ENCODE measurements at places on chromosomes 5 and 9.
A peak's percentile ranks its signal among the peaks of the same experiment; 100 is the strongest.

DNA sequence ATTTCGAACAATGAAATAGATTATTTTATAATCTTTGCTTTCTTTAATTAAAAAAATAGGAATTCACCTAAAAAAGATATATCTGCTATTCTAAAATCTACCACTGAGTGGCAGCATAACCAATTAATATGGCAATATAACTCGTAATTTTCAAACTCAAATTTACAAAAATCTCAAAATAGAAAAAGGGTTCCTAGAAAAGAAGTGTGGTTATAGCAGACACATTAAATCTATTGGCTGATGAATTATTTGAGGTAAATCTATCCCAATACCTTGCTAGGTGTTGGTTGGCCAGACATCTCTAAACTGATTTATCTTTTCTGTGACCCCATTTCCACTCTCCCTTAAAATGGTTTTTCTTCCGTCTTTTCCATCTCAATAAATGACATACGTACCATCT is 30.2 kb upstream of the NRG2 start:
- DNase-seq = peak; percentile 10

- no peak for DNase-seq
Observed at GRCh38 chr5:1814183-1815020, 13.2 kb downstream of the NDUFS6 start.

DNA sequence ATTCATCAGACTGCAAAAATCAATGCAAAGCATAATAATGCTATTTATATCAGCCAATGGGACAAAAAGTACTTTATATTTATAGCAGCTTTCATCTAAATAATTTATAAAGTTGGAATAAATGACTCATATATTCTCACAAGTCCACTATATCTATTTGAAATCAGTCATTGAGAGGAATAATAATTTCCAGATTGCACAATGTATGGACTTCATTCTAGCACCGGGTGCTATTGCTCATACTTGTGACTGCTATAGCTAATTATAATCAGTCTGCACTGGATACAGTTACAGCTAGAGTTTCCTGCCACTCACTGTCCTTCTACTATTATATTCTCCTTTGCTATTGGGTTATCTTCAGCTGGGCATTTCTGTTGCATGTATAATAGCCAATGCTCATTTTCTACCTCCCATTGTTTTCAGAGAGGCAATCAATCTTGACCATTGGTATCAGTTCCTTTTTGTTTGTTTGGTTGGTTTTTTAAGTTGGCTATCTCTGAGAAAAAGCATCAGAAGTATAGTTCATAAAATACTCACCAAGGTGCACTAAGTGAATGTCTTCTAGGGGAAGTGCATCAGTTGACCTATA is 1.9 kb downstream of the CDH18 start:
- DNase-seq = no peak

GRCh38 chr5:100840370-100840769 is 62.7 kb downstream of the ST8SIA4 start:
- peak; percentile 81 for DNase-seq

- peak; percentile 88 for DNase-seq
Observed at GRCh38 chr5:140157032-140157781, 17.8 kb upstream of the CYSTM1 start.

- no peak for DNase-seq
Observed at GRCh38 chr5:108801301-108801700, 53.6 kb downstream of the FER start.

DNA sequence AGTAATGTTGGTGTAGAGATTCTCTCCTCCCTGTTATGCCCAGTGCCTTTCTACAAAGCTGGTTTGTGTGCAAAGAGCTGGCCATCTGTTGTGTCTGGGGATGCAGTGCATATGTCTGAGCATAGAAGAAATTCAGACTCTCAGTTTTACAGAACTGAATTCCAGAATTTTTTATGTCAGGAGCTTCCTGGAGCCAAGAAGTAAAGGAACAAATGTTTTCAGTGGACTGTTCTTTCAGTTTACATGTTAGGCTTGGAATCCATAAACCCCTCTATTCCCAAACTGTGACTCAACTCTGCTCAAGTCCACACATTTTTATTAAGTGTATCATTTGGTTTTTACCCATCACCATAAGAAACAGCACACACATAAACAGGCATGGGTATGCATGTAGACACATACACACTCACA is 366.0 kb downstream of the BRINP1 start:
- DNase-seq = no peak

GRCh38 chr5:40680741-40681362 is 1.1 kb downstream of the PTGER4 start:
- DNase-seq = peak; percentile 62

- no peak for DNase-seq
Observed at GRCh38 chr5:3778000-3778550, 182.4 kb downstream of the IRX1 start.

- no peak for DNase-seq
Observed at GRCh38 chr9:24620741-24621140, 75.0 kb upstream of the IZUMO3 start.

GRCh38 chr5:166111021-166111420 is 2180.4 kb upstream of the WWC1 start:
- DNase-seq = no peak
